ENCODE measurements at places on chromosomes 3 and 15. TPM values are rescaled to one million over a fixed set of nuclear protein-coding genes. Genes with fewer than 3 reads are reported as not detected.

DNA sequence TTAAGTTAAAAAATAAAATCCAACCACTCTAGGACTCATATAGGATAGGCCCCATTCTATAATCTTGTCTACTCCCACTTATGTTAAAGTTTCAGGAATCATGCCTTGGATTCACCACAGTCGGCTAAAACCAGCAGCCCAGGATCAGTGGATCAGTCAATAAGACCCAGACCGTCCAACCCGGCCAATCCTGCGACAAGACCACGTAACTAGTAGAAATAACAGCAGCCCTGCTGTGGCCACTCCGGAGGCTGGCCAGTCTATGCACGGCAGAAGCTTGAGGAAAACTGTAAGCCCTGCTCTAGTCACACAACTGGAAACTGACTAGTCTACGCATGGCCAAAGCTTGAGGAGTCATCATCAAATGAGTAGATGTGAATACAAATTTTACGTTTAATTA is 12.8 kb upstream of the SLC9C1 start:
- DNase-seq: no peak

The GASK1A gene
- 2.3 TPM for polyA plus RNA-seq

DNA sequence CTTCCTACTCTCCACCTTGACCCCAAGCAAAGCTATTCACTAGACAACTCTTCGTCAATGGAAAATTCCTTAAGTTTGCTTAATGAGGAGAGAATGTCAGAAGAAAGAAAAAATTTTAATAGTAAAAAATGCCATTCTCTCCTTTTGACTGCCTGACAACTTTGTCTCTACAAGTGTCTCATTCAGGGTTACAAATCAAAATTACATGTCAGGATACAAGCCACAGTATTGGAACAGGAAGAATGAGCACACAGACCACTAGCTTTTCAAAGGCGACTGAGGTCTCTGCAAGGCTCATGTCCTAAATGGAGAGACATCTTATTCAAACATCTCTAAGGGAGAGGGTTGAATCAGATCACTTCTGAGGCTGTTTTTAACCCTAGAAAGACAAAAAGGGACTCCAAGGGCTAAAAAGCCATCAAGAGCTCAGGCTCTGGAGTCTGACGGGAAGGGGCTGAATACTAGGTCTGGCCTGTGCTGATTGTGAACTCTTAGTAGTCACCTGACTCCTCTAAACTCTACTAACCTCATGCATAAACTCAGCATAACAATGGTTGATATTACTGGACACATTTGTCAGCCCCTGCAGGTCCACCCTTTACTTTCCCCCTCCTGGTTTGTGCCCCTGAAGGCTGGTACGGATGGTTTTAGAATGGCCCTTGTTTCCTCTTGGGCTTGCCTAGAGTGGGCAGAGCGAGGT is 12.8 kb upstream of the MEIS2 start:
- no peak for DNase-seq

DNA sequence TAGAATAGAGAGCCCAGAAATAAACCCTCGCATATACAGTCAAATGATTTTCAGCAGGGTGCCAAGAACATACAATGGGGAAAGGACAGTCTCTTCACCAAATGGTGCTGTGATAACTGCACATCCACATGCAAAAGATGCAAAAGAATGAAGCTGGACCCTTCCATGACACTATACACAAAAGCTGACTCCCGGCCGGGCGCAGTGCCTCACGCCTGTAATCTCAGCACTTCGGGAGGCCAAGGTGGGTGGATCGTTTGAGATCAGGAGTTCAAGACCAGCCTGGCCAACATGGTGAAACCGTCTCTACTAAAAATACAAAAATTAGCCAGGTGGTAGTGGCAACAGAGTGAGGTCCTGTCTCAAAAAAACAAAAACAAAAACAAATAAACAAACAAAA is 43.2 kb upstream of the IQSEC1 start:
- no peak for DNase-seq

- no peak for DNase-seq
Measured at GRCh38 chr15:60179786-60180391, 175.8 kb downstream of the FOXB1 start.

The QARS1 gene
- 209 TPM for polyA plus RNA-seq

- DNase-seq: no peak
Measured at GRCh38 chr15:95227235-95227634, 995.9 kb downstream of the MCTP2 start.

DNA sequence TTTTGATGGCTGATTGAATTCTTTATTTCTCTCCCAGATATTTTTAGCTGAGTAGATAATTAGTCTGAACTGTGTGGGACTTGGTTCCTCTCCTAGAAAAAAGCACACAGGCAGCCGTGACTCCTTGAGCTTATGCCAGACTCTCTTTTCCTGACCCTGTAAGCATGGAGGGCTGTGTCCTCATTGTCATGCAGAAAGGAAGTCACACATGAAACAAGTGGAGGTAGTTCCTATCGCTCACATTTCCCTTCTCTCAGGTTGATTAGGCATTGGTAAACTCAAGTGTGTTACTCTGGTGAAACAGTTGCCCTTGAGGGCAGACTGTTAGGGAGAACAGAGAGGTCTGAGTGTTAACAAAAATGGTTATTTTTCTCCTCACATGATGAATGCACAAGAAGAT is 6.3 kb upstream of the RTP4 start:
- no peak for DNase-seq

GRCh38 chr15:98943051-98943508 is 64.5 kb downstream of the PGPEP1L start:
- no peak for DNase-seq

All from kidney (tissue), 22 donors.